ENCODE measurements at places on chromosomes 5 and 9. TPM values are rescaled to one million over a fixed set of nuclear protein-coding genes. Genes with fewer than 3 reads are reported as not detected.

DNA sequence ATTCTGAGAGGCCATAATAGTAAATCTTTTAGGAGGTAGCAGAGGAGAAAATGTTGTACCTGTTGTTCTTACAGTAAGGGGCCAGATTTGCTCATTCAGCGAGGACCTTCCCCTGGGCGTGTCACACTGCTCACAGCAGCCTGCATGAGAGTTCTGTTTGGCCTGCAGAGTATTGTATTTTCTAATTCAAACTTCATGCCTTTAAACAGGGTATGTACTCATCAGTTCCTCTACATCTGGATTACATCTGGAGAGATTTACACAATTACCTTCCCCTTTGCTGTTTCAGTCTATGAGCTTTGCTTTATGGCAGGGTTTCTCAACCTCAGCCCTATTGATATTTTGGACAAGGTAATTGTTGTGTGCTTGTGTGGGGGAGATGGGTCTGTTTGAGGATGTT is 170.9 kb upstream of the STK32A start:
- DNase-seq = no peak

DNA sequence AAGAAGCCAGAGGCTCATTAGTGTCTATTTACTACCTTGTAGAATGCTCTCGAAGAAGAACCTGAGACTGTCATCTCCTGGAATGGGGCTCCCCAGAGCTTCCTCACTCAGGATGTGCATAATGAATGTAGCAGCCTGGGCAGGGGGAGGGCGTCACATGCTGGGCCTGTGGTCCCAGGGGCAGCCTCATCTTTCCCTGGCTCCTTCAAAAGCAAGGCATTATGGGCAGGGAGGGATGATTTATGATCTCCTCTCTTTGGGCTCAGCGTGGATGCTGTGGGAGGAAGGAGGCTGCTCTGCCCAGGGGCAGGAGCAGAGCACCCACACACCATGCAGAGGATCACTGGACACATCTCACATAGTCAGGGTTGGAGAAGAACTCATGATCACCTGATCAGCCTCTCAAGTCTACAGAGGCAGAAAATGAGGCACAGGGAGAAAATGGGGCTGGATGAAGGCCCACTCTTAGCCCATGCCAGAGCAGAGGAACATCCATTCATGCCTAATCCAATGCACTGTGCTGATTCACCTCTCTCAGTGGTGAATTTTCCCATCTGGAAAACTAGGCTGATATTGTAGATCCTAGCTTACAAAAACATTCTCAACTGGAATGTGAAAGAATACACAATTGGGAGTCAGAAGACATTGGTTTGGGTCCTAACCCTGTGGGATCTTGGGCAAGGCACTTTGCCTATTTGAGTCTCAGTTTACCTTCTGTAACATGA is 173.7 kb downstream of the CARTPT start:
- DNase-seq = no peak

DNA sequence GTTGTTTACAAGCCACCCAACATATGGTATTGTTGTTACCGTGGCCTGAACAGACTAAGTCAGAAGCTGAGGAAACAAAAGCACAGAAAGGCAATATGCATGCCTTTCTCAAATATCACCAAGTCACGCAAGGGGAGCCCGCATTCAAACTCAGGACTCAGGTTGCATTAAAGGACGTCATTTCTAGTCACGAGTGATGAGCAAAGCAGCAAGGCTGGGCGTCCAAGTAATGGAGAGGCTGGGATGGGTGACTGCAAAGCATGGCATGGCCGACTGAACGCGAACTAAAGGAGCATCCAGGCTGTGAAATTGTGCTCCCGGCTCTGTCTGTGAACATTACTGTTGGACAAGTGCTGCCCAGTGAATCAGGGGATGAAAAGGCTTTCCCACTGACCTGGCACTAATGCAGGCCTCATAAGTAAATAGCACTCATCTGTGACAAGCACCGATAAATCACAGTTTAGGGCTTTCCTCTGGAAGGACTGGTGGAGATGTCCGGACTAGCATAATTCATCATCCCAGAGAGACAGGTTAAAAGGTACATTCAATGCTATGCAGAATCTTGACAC is 202.8 kb downstream of the SPOCK1 start:
- DNase-seq = no peak

PROB1 gene
- 2.4 TPM for total RNA-seq

- DNase-seq = no peak
These were observed 505.3 kb downstream of the CCDC171 start for GRCh38 chr9:16058131-16058549.

LIX1 gene
- not detected for total RNA-seq

PCDHGA5 gene
- total RNA-seq = 2.1 TPM

CCNI2 gene
- not detected for total RNA-seq

FOXI1 gene
- not detected for total RNA-seq

DNA sequence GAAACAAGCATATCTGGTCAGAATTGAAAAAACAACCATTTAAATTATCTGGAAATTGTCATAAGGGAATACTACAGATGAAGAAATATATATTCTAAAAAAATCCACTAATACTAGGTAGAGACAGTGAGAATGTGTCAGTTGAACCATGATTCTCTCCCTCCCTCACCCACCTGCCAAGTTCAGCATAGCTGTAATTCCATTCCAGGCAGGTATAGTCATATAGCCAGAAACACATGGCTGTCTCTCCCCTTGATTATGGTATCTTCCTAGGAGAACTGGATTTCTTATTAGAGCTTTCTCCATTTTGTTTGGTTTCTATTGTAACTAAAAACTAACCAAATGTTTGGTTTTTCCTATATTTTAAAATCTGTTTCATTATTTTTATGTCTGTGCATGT is 509.2 kb downstream of the CDH10 start:
- DNase-seq = no peak

GRCh38 chr5:54769072-54769471 is 216.3 kb downstream of the ESM1 start:
- no peak for DNase-seq

FOXD4L4 gene
- 0.53 TPM for total RNA-seq

GRCh38 chr9:116467740-116468351 is 219.3 kb upstream of the TRIM32 start:
- DNase-seq = no peak

KCNN2 gene
- 7.5 TPM for total RNA-seq

IRF1 gene
- 73.6 TPM for total RNA-seq

TRIM7 gene
- 5.3 TPM for total RNA-seq

DNA sequence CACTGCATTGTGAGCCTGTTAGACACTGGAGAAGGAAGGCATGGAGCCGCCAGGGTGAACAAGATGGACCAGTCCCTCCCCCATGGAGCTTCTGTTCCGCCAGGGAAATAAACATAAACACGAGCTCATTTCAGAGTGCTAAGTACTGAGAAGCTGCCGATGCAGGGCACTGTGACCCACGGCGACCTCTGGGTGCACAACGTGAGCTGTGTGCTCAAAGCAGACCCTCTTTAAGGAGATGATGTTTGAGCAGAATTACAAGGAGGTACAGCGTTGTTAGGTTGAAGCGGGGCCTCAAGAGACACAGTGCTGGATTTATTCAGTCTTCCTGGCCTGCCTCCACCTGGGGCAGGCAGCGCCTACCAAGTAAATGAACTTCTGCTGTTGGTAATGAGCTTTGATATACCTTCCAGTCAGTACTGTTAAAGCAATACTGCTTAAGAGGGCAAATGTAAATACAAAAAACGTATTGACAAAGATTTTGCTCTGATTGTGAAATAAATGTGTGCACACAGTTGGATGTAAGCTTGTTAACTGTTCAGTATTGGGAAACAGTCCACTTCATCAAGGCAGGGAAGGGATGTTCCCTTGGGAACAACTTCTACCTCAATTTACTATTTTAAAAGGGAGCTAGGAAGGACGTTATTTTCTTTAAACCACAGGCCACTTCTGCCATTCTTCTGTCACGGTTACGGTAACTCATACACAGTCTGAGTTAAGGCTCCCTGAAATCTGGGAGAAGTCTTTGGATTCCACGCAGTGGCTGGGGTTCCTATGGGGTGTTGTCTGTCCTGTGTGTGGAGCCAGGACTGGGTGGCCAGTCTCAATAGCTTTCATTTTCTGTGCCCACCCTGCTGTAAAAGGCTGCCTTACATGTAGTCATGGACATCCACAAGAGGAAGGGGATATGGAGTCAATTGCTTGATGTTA is 48.9 kb upstream of the DMRT1 start:
- no peak for DNase-seq

SLC25A46 gene
- 39.6 TPM for total RNA-seq

- no peak for DNase-seq
These were observed 152.2 kb downstream of the TMEM167A start for GRCh38 chr5:82925061-82925411.

PCDHA6 gene
- total RNA-seq = 0.58 TPM

DNA sequence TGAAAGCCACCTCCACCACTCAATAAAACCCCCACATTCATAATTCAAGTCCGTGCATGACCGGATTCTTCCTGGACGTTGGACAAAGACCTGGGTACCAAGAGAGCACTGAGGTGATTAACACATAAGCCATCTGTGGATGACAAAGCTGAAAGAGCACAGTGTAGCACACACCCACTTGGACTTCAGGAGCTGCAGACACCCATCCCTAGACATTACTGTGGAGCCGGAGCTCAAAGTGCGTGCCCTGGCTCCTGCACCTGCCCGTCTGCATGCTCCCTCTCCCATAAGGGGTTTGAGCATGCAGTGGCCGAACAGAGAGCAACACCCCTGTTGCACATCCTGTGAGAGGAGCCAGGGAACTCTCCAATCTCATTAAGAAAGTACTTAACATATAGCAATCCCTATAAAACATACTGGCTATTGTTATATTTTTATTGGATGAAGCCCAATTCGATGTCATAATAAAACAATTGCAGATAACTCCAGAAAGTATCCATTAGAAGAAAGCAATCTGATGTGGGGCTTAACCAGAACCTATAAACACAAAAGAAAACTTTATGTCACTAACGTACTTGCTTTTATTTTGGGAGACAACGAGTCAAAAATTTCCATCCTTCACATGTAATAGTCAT is 1174.2 kb upstream of the C9orf72 start:
- no peak for DNase-seq

- no peak for DNase-seq
These were observed 147.6 kb downstream of the AUH start for GRCh38 chr9:91214086-91214485.

JAKMIP2 gene
- total RNA-seq = 0.44 TPM

CCDC152 gene
- 0.23 TPM for total RNA-seq

GRCh38 chr5:138911441-138911840 is 36.3 kb upstream of the LRRTM2 start:
- no peak for DNase-seq

PCA3 gene
- not detected for total RNA-seq

UBAP2 gene
- total RNA-seq = 31.6 TPM

NFX1 gene
- total RNA-seq = 19.2 TPM

GRCh38 chr5:17157294-17157693 is 60.1 kb upstream of the BASP1 start:
- no peak for DNase-seq

GRCh38 chr9:8907868-8908267 is 1108.3 kb upstream of the DMAC1 start:
- peak; percentile 10 for DNase-seq

DPYSL3 gene
- total RNA-seq = 67.0 TPM

- DNase-seq = no peak
These were observed 74.2 kb downstream of the MAMDC2 start for GRCh38 chr9:70117835-70118319.

PDGFRB gene
- 13.0 TPM for total RNA-seq
